ENCODE measurements at places on chromosomes 1 and 21.

DNA sequence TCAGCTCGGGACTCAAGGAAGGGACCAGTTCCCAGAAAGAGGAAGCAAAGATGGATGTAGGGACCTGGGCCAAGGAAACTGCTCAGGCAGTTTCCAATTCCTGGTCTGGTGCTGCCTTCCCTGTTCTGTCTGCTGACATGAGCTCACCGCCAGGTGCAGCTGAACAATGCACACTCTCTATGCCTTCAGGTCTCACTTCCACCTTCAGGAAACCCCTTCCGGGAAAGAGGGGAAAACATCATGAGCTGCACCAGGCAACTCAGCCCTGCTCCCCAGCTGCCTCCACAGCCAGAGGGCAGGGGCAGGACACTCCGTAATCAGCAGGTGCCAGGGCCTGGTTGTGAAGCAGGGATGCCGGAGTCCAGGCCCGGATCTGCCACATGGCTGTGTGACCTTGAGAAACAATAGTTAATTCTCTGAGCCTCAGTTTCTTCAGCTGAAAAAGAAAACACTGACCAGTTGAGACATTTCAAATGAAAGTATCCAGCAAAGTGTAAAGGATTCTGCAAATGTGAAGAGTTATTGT, 27.8 kb downstream of the SMIM12 start:
- DNase-seq, result no peak

DNA sequence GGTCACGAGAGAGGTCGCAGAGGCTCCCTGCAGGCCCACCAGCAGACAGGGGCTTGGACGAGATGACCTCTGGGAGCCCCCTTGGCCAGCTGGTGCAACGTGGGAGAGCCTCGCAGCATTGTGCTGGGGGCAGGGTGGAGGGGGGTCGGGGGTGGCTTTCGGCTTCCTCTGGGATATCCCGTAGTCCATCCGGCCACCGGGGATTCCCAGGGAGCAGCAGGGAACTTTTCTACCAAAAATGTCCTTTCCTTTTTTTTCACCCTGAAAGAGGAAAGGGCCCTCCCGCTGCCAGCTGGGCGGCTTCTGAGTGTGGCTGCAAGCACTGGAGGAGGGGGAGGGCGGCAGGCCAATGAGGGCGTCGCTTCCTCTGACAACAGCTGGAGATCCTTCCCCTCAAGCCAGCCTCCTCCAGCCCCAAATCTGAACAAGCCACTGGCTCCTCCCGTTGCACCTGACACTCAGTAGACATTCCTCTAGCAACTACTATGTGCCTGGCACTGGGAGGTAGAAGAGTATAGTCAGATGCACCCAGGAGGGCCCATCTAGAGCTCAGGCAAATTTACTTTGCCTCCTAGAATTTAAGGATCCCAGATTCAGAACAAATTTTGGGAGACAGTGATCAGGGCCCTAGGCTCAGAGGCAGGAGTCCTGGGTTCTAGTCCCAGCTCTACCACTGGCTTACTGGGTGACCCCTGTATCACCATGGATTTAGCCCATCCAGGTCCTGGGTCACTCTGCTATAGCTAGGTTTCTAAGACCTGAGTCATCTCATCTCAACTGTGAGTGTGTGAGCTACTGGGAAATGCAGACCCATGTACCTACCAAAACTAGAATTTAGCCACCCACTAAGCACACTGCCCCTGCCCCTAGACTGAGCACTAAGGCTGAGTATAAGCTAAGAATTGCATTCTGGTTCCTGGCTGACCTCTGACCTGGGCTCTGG, 2.7 kb downstream of the MOB3C start:
- DNase-seq, result no peak

DNA sequence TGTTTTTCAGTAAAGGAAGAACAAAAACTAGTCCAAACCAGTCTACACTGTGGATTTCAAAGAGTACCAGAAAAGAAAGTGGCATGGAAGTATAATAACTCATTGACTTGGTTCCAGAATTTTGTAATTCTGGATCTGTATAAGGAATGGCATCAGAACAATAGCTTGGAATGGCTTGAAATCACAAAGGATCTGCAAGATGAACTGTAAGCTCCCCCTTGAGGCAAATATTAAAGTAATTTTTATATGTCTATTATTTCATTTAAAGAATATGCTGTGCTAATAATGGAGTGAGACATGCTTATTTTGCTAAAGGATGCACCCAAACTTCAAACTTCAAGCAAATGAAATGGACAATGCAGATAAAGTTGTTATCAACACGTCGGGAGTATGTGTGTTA, 21.3 kb downstream of the CHODL start:
- DNase-seq, result no peak

- no peak for DNase-seq
Observed at GRCh38 chr1:198397208-198397808, 143.2 kb downstream of the ATP6V1G3 start.

GRCh38 chr1:79614762-79615161, 608.2 kb upstream of the ADGRL4 start:
- DNase-seq, result no peak

DNA sequence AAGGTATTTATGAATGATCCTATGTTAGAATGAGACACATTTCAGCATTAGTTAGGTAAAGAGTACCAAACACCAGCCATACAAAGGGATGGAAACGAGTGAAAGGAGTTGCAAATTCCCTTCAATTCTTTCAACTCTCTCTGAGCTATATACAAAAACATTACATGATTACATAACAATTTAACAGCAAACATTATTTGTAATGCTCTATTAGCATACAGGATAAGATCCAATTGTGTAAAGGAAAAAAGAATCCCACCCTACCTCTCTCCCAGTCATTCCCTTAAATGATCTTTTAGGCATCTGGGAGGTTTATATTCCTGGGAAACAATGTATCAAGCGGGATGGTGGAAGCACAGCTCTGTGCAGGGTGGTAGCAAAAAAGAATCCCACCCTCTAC, 117.9 kb downstream of the RHOU start:
- DNase-seq, result no peak

DNA sequence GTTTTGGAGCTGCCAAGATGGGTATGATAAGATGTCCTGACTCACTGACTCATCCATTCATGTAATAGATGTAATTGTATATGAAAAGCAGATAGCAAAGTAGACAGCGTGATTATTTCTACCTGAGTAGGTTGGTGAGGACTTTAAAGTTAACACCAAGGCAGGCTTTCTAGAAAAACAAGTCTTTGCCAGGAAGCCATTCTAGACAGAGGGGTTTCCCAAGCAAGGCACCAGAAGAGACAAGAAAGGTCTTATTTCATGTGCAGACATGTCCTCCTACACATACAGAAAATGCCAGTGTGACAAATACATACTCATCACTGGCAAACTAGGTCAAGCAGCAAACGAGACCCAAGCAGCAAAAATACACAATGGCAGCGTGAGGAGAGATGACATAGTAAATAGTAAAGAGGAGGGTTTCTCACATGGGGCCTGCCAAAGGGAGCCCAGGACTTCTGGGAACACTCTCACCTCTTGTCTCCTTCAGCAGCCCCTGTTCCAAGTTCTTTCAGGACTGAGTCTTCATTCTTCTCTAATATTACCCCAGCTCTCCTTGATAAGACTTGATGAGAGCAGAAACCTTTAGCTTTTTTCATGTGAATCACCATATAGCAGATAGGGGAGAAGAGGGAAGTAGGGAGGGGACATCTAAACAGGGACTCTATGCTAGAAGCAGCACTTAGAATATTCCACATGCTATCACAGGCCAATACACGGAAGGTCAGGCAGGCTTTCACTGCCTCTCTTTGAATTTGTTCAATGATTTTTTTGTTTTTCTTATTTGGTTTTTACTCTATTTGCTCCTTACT, 114.6 kb upstream of the ATP1B1 start:
- DNase-seq, result no peak
